ENCODE measurements at places on chromosomes 5 and 9.
A peak's percentile ranks its signal among the peaks of the same experiment; 100 is the strongest.

GRCh38 chr5:150481972-150482406 is 25.9 kb upstream of the NDST1 start:
- DNase-seq: no peak

DNA sequence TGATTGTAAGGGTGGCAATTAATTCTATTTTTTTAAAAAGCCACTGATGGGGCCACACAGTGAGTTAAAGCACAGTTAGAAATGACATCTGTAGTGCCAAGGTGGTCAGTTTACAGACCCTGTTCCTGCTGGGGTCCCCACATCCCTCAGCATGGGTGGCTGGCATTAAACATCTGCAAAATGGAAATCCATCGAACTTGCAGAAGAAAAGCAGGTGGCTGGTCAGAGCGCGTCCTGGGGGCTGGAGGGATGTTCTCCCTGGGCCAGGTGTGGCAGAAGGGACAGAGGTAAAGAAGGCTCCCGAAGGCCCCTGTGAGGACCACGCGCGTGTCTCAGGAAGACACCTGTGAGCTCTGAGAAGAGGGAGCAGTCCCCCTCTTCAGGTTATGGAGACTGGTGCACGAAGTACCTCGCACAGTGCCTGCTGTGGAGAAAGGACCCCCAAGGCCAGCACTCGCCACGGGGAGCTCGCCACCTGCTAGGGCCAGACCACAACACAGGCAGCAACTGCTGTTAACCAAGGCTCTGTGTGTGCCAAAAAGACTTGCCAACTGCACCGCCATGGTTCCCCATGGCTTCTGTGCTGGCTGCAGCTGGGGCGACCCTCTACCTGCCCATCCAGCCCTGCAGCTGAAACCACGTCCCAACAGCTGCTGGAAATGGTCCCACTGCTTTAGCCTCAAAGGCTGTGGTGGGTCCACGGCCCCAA is 65.2 kb downstream of the RASGEF1C start:
- no peak for DNase-seq

DNA sequence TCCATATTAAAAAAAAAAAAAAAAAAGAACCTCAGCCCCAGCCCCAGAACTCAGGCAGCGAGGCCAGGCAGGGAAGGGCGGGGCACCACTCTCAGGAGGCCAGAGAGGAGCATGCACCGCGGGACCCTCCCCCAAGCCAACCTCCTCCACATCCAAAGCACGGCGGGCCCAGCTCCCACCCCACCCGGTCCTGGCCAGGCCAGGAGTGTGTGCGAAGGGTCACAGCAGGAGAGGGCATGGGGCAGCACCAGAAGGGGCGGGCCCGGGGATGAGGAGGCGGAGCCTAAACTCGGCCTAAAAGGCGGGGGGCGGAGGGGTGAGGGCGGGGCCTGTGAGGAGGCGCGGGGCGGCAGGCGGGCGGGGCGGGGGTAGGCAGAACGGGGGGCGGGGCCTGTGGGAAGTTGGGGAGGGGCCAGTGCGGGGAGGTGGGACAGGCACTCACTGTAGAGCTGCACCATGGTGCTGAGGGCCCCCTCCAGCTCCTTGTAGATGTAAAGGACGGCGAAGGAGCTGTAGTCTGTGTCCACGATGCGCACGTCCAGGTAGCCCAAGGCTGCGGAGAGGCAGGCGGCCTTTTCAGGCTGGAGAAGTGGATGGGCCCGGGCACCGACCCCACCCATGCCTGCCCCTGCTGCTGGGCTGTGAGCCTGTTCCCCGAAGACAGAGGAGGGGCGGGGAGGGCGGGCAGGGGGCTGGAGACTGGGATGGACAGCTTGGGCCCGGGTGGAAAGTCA is 1.2 kb downstream of the LCN15 start:
- no peak for DNase-seq

DNA sequence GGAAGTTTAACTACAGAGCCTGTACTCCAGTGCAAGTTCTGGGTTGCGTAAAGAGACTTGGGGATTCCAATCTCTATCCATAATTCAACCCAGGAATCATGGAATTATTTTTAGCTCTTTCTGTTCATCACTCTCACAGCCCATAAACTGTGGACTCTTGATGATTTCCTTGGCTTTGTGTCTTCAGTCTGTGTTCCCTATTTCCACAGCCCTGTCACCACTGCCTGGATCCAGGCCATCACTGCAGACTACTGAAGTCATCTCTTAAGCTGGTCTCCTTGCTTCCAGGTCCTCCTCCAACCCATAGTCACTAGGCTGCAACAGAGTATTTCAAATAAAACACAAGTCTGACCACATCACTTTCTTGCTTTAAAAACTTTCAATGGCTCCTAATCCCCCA is 211.7 kb downstream of the PLK2 start:
- no peak for DNase-seq

DNA sequence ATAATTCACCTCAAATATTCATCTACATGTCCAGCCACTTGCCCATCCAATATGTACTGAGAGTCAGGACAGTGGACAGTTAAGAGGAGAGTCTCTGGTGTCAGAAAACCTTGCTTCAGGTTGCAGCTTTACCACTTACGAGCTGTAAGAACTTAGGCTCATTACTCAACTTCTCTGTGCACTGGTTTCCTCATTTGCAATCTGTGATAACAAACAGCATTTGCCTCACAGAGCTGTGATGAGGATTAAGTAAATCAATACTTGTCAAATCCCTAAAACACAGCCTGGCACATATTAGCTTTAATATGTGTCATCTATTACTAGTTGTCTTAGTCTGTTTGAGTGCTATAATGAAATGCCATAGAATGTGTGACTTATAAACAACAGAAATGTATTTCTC is 8.6 kb downstream of the GOLGA1 start:
- DNase-seq: no peak

DNA sequence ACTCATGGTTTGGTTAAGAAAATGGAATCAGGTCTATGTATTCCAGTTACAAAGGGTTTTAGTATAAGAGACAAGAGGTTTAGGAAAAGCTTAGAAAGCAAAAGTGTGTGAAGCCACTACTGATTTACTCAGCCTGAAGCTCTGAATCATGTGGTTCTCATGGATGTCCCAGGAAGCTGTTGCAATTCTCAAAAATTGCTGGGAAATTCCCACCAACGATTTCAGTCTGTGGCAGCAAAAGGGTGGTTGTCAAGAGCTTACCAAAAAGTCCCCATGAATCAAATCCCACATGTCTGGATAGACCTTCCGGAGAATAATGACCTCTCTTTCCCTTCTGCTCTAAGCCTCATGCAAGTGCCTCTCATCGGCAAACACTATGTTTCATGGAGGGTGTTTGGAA is 929.9 kb downstream of the TLE4 start:
- no peak for DNase-seq

GRCh38 chr5:180860273-180860886 is 696 bp downstream of the ZFP62 start:
- DNase-seq: peak; percentile 65

DNA sequence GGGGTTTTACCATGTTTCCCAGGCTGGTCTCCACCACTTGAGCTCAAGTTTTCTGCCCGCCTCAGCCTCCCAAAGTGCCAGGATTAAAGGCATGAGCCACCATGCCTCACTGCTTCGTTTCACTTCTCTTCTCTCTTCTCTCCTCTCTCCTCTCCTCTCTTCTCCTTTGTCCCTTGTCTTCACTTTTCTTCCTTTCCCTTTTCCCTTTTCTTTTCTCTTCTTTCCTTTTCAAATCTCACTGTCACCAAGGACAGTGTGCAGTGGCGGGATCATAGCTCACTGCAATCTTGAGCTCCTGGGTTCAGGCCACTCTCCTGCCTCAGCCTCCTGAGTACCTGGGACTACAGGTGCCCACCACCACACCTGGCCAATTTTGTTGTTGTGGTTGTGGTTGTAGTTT is 49.5 kb downstream of the SLF1 start:
- no peak for DNase-seq

- no peak for DNase-seq
Observed at GRCh38 chr5:40746703-40747102, 9.1 kb downstream of the TTC33 start.

DNA sequence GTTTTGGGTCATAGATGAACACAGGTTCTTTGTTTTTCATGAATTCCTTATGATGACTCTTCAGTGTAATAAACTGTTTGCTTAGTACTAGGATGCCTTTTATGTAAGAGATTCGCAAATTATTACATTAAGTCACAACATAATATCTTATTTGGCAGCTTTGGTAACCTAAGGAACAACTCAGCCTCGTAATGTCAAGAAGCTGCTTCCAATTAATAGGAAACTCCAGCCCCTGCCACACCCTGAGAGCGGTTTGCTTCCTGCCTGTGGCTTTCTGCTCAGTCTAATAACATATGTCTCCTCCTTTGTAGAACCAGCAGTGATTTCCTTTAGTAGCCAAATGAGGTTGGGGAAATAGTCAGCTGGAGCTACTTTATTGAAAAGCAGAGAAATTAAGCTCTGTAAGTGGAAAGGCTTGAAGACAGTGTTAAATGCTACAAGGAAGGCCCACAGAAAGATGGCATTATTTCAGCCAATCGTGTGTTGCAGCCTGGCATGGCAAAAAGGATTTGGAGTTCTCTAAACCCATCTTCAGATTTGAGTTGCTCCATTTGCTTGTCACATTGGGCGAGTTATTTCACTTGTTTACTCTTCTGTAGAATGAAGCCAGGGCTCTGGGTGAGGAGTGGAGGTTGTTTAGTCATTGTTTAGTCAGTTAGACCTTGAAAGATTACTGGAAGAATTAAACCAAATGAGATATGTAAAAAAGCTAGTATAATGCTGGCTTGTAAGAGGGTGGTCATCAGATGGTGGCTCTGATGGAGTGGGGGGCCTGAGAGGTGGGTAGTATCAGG is 54.1 kb downstream of the MTAP start:
- DNase-seq: no peak

- DNase-seq: no peak
Observed at GRCh38 chr5:58407042-58407719, 52.7 kb downstream of the PLK2 start.

DNA sequence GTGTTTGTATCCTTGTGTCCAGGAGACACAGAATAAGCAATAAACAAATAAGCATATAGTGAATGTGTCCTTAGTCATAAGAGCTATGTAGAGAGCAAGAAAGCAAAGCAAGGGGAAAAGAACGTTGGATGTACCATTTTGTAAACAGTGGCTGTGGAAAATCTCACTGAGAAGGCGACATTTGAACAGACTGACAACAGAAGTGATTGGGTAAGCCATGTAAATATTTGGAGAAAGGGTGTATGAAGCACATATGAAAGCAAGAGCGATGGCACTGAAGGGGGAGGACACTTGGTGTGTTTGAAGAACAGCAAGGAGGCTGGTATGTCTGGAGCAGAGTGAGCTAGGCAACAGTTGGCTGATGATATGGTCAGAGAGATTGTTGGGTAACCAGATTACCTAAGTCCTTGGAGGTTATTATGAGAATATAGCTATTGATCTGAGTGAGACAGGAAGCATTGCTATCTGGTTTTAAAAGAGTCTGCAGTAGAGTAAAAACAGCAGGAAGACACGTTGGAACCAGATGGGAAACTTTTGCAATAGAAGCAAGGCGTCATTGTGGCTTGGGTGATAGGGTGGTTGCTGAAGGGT is 115.5 kb upstream of the IL7R start:
- DNase-seq: no peak

DNA sequence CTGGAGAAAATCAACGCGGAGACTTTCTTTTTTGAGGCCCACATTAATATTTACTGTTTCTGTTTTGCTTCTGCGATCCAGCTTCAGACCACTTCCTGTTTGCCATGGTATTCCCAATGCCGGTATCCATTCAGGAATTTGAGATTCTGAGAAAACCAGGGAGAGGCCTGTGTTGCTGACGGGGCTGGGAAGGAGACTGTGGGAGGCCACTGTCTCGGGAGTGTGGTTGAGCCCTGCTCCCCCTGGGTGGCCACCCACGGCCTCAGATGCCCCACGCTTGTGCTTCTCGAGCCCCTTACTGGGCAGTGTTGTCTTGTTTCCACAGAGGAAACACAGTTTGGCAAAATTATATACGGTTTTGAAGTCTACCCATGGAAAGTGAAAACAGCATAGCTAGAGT is 403.6 kb upstream of the IRX2 start:
- no peak for DNase-seq

DNA sequence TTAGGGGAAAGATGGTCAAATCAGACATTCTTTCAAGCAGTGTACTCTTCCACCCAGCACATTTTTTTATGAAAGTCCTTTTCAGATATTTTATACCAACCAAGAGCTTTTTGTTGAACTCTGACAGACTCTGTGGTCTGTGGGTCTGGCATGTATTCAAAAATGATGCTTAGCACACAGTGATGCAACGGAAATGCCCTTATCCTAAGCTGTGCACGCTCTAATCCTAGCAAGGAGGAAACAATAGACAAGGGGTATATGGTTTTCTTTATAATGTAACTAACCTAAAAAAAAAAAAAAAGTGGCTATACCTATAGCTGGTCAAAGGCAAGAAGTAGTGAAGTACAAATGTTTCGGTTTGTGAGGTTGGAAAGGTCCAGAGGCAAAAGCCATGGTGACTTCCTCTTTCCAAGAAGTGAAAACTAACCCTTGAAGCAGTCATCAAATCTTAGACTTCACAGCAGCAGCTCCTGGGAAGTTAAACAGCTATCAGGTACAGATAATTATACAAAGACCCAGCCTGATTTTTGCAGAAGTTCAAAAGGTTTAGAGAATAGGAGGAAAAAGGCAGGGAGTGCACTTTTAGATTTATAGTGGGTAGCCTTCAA is 82.5 kb downstream of the SEMA6A start:
- DNase-seq: no peak

- DNase-seq: no peak
Observed at GRCh38 chr5:129141078-129141477, 46.5 kb downstream of the ISOC1 start.

- DNase-seq: no peak
Observed at GRCh38 chr5:81924442-81924841, 47.4 kb upstream of the ATG10 start.

DNA sequence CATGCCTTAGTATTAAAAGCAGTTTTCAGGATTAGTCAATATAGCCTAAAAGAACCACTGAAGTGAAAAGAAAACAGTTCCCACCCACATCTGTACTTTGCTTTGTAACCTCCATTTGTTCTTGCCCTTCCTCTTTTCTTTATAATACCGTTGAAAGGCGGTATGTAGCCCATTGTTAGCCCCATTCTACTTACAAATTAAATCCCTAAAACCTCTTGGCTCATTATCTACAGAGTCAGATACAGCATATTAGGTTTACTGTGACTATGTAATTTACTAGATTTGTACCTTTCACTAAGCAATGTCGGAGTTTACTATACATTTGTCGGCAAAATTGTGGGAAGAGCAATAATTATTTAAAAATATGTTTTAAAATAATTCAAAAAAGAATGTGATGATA is 17.3 kb downstream of the ALDH1A1 start:
- no peak for DNase-seq

DNA sequence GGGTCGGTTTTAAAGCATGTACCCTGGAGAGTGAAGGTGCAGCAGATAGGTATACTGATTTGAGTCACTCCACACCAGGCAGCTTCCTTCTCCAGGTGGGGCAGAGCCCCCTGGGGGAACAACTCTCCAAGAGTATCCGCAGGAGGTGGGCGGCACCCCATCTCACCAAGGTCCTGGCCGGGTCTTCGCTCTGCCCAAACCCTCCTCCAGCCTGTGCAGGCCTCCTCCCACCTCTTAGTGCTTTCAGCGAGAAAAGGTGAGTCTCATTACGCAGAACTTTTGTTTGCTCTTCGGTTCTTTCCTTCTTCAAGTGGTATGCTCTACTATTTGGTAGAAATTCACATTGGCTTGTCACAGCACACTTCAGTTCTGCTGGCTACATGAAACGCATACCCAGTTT is 13.7 kb downstream of the SPACA9 start:
- DNase-seq: no peak
